Stimulated activated CD8-positive, alpha-beta memory T cell treated with anti-CD3 and anti-CD28 coated beads, Interleukin-2, amount 100 ng/mL, for 48 hours (primary cell): ENCODE measurements at places on chromosomes 3 and 15.

DNA sequence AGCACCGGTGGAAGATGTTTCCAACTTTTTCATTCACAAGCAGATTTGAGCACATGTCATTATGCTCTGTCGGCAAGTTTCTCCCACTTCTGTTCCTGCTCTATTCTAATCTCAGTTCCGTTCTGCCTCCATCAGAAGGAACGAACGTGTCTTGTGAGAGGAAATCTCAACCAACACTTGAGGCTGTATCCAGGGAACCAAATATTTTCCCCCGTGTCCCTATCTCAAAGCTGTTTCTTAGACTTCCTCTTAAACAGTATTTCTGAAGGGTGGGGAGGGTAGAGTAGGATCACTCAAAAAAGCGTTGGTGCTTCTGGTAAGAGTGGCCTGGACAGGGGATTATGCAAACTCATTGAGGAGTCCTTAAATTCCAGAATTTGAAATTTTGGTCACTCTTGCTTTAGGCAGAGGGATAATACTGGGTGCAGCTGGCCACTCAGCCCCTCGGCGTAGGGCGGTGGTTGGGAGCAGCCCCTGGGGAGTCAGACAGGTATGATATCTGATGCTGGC lies 54.9 kb downstream of the FRMD4B start:
- DNase-seq: no peak

DNA sequence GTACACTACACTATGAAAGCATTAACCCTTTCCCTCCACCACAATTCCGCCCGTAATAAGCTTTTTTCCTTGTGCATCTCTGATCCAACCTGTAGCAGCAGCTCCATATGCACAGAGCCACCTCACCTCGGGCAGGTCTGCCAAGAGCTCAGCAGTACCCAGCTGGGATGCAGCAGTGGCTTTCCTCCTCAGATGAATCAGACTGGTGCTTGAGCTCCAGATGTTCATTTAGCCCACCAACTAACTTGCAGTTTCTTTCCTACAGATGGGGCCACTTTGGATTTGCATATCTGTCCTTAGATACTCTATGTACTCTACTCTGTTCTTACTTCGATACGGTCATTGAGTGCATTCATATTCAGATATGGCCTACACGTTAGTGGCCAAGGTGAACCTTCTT lies 14.8 kb upstream of the FSIP1 start:
- no peak for DNase-seq

DNA sequence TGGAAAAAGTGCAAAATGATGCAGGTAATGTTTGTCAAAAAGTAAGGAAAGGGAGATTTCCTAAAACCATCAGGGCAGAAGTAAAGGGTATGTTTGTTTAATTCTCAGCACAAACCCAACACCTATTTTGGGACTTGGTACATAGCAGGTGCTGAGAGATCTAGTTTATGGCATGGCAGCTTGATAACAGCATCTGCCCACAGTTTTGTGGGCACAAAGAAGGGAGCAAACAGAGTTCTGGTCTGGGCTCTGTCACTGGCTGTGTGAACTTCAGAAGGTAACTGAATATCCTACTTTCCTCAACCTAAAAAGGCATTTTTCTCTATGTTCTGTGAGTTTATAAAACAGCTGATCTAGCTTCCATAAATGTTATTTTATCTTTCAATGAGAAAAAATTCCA lies 141.6 kb downstream of the PLCH1 start:
- no peak for DNase-seq

DNA sequence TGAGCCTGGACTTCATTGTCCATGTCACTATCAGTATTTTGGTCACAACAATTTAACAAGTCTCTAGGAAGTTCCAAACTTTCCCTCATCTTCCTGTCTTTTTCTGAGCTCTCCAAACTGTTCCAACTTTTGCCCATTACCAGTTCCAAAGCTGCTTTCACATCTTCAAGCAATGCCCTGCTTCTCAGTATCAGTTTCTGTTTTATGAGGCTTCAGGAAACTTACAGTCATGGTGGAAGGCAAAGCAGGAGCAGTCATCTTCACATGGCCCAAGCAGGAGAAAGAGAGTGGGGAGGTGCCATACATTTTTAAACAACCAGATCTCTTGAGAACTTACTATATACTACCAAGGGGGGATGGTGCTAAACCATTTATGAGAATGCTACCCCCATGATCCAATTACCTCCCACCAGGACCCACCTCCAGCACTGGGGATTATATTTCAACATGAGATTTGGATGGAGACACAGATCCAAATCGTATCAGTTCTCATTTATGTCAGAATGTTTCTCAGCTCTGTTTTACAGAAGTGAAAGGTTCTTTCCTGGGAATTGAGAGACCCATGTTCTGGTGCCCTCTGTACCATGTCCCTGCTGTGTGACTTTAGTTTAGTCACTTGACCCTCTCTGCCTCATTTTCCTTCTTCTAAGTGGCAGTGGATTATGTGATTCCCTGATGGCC lies 169.7 kb downstream of the PLCL2 start:
- DNase-seq: no peak

DNA sequence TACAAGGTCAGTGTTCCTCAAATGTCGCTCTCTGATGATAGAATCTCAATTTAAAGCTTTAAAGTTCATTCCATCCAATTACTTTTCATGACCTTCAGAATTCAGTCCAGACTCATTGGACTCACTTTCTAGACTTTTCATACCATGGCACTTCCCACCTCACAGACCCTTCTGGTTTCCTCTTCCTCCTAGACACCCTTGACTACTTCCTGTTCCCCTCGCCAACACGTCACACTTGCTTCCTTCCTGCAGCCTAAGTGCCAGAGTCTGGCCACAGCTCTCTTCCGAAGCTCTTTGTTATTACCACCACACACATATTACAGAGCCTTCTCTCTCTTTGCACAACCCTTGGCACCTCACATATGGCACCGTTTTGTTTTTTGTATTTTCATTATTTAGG lies 59.1 kb upstream of the UMPS start:
- DNase-seq: no peak

DNA sequence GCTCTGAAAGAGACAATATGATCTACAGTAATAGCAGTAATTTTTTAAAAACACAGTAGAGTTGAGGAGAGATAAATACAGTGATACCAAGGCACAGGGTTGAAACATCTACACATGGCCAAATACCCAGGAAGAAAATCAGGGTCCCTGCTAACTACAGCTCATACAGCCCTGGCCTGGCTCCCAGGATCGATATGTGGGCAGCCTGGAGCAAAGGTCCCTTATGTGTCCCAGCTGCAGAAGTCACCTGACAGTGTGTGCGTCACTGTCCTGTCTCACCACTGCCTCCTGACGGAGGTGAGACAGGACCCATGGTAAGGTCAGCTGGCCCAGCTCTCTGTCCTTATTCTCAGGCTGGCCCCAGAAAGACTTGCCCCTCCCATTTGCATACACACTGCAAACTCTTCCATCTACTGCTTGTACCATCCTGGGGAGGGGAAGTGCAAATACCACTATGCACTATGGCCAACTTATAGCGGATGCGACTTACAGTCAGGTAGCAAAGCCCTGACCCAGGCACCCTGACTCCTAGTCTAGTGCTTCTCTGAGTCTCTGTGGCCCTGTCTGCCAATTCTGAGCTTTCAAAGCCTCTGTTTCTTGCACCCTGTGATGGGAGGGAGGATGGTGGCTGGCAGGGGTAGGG lies 22.0 kb upstream of the BCL2L10 start:
- no peak for DNase-seq

- no peak for DNase-seq
Measured at GRCh38 chr3:188152660-188153436, 1.1 kb upstream of the LPP start.

GRCh38 chr3:111613294-111613693 lies 18.1 kb upstream of the ZBED2 start:
- DNase-seq: no peak

DNA sequence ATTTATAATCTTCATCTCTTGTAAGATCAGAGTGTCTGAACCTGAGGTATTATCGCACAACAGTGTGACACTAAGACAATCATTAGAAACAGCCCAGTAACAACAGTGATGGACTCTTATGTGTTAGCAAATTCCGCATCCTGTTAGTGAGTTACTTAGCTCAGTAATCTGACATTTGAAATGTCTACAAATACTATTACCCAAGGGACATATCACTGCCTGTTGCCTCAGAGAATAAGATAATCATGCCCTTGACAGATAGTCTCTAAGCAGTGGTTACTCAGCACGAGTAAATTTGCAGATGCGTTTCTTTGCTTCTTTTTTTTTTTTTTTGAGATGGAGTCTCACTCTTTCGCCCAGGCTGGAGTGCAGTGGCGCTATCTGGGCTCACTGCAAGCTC lies 13.4 kb upstream of the RTP1 start:
- DNase-seq: no peak

- DNase-seq: no peak
Measured at GRCh38 chr3:150411546-150411945, 3.4 kb downstream of the TSC22D2 start.

GRCh38 chr3:156332304-156332703 lies 211.9 kb downstream of the KCNAB1 start:
- DNase-seq: no peak

DNA sequence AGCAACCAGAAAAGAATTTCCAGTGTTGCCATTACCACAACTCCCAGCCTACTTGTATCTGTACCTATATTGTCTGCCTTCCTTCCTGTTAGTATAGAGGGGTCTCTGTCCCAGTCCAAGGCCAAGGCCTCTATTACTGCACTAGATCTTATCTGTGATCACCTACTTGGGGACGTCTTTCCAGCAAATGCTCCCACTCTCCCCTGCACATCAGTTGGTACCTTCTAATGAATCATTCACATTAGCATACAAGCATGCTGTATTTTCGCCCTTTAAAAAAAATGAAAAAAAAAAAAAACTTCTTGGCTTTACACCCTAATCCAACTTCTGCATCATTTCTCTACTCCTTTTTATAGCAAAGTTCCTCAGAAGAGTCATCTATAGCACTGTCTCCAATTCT lies 4.8 kb upstream of the AVEN start:
- no peak for DNase-seq

DNA sequence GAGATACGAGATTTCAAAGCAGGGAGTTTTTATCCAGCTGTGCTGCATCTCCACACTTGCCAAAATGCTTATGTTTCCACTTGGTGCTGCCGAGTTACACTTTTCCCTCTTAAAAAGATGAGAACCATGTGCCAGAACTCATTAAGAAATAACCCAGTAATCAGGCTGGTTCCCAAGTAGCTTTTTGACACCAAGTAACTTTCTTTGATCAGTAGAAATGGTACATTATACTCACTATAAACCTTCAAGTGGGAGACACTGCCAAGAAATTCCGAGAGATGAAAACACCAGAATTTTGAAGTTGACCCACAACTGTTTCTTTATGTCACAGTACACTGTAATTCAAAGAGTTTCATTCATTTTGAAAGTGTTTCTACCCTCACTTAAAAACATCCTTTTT lies 164.6 kb upstream of the CCDC54 start:
- DNase-seq: no peak

GRCh38 chr3:27138562-27138961 lies 230.6 kb downstream of the NEK10 start:
- no peak for DNase-seq

DNA sequence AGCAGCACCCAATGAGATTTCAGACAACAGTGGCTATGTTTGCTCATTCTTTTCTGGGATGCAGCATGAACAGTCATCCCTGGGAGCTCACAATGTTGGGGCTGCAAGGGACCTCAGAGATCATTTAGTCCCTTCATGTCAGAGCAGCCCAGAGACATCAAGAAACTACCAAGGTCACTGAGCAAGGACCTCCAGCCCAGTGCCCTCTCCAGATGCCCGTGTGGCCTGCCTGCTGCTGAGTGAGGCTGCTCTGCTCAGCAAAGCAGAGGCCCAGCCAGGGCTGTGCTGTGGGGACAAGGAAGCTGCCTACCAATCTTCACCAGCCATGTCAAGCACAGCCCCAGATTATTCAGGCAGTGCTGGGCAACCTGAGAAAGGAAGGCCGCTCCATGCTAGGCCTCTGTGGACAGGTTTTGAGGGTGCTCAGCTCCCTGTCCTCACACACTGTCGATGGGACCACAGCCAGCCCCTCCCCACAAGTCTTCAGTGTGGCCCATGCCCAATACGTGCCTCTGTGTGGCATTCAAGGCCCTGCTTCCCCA lies 99.7 kb downstream of the DAPK2 start:
- no peak for DNase-seq

DNA sequence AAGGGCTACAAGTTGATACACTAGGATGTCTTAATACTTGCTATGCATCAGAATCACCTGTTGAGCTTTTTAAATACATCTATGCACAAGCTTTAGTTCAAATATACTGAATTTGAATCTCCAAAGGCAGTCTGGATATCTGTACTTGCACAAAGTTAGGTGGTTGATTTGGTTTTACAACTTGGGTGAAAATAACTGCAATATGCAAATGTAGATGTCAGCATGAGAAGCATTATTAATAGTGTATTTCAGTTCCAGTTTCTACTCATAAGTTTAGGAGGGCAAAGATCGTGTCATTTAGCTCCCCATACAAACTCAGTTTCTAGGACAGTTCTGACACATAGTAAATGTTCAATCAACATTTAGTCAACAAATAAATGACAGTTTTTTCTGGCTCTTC lies 25.6 kb downstream of the IQCB1 start:
- no peak for DNase-seq

- DNase-seq: no peak
Measured at GRCh38 chr3:52146189-52146588, 8.0 kb downstream of the POC1A start.

GRCh38 chr15:63374686-63375520 lies 6.7 kb downstream of the CA12 start:
- peak; percentile 41 for DNase-seq

GRCh38 chr15:72387741-72388140 lies 10.4 kb upstream of the TMEM202 start:
- DNase-seq: no peak

- DNase-seq: no peak
Measured at GRCh38 chr3:99965077-99965476, 147.4 kb downstream of the CMSS1 start.

GRCh38 chr3:127556565-127556964 lies 34.0 kb downstream of the TPRA1 start:
- DNase-seq: no peak

DNA sequence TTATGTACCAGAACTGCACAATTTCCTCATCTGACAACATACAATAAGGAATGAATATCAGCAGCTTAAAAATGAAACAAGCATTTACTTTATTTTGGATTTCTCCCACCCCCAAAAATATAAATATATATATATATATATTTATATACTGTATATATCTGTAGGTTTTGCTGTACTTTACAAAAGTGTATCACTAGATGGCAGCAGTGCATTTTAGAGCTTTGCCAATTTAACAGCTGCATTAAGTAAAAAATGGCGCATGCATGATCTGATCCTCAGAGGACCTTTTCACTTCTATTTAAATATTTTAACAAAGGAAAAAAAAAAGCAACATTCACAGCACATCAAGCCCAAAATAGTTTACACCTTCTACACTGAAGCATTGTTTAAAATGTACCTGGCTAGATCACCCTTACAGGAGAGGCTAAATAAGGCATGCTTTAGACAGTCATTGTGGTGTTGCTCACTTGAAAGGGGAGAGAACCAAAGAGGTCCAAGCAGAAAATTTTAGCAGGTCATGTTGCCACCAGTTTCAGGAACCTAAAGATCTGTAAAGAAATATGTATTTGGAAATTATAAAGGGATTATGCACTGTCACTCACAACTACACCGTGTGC lies 72.6 kb downstream of the NPTN start:
- no peak for DNase-seq

GRCh38 chr3:16739541-16740105 lies 134.4 kb upstream of the DAZL start:
- DNase-seq: no peak

- no peak for DNase-seq
Measured at GRCh38 chr3:56610669-56611335, 53.8 kb downstream of the CCDC66 start.
